ENCODE measurements at places on chromosomes 7 and 10.

DNA sequence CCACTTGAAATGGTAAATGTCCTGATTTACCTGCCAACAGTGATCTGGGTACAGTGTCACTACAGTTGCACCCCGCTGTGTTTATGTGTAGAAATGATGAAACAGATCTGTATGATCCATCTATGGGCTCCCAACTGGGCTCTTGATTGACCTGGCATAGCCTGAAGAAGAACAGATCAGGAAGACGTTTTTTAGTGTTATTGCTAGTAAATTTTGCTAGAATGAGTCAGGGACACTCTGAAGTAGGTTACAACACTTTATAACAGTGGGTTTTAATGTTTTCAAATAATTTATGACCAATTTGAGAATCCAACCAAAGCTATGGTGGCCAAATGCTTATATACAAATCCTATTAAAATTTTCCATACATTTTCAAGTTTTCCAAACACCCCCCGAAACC is 110.3 kb downstream of the DKK1 start:
- no peak for DNase-seq

DNA sequence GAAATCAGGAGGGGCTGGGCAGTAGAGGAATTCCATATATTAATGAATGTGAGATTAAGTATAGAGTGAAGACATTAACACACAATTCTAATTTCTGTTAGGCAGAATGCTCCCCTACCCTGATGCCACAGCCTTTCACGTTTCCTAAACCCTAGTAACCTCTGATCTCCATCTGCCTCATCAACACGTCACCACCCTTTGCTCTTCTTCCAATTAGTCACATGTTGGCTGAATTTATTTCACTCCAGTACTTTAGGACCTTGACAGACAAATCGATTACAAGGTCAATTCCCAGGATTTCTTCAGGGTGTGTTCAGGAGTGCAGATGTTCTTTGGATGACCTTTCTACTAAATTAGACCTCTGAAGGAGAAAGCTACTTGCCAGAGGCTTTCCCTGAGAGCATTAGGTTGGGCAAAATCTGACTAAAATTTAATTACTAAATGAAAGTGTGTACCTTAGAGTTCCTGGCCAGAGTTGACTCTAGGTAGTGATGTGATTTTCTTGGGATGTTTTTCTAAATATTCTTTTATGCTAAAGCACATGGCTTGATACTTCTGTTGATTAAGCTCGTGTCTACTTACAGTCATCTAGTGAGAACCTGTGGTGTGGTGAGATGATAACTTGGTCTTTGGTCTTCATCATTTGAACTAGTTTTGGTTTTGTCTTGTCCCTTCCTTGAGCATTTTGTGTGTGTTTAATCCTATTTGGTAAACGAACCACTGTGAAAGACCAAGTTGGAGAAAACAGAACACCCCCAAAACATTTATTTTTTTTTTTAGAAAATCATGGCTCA is 12.7 kb downstream of the AGR2 start:
- no peak for DNase-seq

- DNase-seq, result no peak
Observed at GRCh38 chr10:132393695-132394181, 3.3 kb upstream of the PWWP2B start.

DNA sequence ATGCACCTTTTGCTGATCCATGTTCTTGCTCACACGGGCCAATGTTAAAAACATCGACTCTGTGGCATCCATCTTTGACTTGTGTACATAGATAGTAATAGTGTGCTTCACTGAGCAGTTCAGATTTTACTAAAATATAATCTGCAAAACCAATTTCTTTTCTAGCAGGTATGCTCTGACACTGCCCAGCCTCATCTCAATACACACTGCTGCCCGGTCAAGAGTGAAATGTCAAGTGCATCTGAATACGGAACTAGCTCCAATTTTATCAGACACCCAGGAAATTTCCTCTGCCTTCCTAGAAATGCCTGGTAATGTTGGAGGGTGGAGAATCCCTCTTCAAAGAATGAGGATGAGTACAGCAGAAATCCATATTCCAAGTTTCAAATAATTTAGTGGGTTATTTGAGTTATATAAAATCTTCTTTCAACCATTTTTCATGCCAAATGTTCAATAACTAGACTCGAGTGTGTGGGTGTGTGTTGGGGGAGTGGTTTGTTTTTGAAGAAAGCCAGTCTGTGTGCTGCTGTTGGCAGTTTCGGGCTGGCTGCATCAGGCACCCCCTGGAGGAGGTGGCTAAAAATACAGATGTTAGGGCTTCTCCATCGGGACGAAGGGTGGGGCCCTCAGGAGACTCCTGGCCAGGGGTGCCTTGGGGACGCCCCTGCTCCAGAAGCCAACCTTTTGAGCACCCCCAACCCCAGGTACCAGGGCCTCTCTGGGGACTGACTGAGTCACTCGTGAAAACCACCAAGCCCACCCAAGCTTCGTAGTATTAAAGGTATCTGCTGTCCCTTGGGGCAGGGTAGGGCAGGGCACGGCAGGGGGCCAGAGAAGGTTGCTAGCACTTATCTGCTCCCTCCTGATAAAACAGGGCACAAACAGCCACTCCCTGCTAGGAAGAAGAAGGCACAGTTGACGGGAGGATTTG is 15.4 kb downstream of the CTBP2 start:
- DNase-seq, result no peak

GRCh38 chr7:27048438-27048837 is 47.4 kb downstream of the HOXA1 start:
- no peak for DNase-seq

DNA sequence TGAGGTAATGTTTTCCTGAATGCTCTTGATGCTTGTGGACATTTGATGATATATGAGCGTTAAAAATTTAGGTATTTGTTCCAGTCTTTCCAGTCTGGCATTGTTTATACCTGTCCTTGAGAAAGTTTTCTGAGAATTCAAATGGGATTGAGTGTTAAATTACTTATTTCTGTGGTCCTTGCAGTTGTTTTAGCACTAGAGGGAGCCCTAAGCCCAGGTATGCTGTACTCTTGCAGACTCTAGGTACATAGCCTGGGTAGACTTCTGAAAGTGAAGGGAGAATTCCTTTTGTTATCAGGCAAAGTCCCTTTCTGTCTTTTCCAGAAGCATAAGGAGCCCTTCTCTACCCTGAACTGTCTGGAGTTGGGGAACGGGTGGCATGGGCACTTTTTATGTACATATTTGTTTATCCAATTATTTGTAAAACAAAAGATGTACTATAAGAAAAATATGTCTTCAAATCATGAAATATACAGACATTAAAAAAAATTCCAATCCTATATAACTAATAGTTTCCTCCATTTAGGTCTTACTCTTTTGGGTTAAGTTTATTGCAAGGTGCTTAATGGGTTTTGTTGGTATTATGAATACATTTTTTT is 262.1 kb downstream of the ATRNL1 start:
- peak; percentile 11 for DNase-seq

GRCh38 chr10:97079448-97079847 is 106.3 kb downstream of the SLIT1 start:
- DNase-seq, result no peak

GRCh38 chr7:28136420-28136819 is 44.2 kb downstream of the JAZF1 start:
- DNase-seq, result no peak

GRCh38 chr7:20304366-20304765 is 26.3 kb upstream of the ITGB8 start:
- DNase-seq, result no peak

- DNase-seq, result no peak
Observed at GRCh38 chr7:123573896-123574467, 16.4 kb upstream of the NDUFA5 start.

DNA sequence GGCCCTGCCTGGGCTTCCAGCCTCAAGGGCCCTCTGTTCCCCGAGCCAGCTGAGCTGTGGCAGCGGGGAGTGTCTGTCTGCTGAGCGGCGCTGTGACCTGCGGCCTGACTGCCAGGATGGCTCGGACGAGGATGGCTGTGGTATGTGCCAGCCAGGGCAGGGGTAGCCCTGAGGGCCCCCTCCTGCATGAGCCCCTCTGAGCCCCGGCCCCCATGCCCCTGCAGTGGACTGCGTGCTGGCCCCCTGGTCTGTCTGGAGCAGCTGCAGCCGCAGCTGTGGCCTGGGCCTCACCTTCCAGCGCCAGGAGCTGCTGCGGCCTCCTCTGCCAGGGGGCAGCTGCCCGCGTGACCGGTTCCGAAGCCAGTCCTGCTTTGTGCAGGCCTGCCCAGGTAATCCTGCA is 28.4 kb upstream of the ZNF467 start:
- DNase-seq, result no peak

DNA sequence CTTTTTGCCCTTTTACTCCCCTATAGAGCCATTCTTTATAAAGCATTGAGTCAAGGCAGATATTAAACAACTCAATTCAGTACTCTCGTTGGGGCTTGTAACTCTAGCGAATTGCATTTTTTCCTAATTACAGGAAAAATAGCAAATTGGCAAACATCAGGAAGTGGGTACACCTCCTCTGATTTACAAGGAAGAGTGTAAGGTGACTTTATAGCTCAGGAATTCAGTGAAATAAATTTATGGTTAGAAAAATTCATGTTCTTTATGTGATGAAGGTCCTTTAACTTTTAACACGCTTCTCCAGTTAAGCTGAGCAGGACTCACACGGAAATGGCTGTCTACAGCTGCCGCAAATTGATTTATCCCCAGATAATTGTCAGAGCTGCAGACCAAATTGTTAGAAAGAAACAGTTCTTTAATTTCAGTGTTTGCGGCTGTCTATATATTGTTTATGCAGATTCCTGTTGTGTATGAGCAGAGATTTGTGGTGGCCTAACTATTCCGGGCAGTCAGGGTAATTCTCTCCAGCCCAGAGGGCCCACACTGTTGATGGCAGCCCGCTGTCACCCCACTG is 151.1 kb upstream of the MKI67 start:
- no peak for DNase-seq

- no peak for DNase-seq
Observed at GRCh38 chr10:52256832-52257691, 57.0 kb upstream of the DKK1 start.

- no peak for DNase-seq
Observed at GRCh38 chr7:101538596-101539459, 90.3 kb downstream of the MYL10 start.
